ENCODE measurements at places on chromosomes 11 and 22. TPM values are rescaled to one million over a fixed set of nuclear protein-coding genes. Genes with fewer than 3 reads are reported as not detected.
A peak's percentile ranks its signal among the peaks of the same experiment; 100 is the strongest.

DNA sequence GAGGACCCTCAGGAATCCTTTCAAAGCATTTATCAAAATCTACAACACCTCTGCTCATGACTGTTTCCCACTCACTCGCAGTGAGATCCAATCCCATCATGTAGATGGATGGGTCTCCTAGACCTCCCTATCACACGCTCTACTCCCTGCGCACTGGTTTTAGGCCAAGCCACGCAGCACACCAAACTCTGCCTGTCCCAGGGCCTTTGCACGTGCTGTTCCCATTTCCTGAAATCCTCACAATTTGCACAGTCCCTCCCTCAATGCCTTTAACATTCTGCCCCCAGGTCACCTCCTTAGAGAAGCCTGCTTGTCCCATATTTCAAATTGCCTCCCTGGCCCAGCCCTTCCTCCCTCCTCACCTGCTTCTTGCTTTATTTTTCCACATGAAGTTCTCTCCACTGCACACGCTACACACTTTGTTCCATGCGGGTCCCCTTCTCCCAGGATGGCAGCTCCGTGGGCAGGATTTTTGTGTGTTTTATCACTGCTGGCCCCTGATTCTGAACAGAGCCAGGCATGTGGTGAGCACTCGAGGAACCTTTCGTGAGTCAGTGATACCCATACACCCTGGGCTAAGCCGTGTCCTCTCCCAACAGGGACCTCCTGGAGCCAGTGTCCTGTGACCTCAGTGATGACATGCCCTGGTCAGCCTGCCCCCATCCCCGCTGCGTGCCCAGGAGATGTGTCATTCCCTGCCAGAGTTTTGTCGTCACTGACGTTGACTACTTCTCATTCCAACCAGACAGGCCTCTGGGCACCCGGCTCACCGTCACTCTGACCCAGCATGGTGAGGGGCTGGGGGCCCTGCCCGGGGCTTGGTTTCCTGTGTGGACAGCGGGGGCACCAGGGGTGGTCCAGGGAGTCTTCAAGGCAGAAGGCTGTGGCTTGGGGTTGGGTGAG is 12.2 kb downstream of the CSF2RB start:
- H3K36me3 ChIP-seq, result no peaks in the 10 kb centered on the region
- DNase-seq, result no peak
- H3K4me3 ChIP-seq, result no peak overlapping the region
- H3K27ac ChIP-seq, result no peak overlapping the region

- H3K27me3 ChIP-seq, result no peaks in the 10 kb centered on the region
- H3K4me3 ChIP-seq, result no peak overlapping the region
Measured at GRCh38 chr22:36083056-36083455, 54.4 kb upstream of the RBFOX2 start.

DNA sequence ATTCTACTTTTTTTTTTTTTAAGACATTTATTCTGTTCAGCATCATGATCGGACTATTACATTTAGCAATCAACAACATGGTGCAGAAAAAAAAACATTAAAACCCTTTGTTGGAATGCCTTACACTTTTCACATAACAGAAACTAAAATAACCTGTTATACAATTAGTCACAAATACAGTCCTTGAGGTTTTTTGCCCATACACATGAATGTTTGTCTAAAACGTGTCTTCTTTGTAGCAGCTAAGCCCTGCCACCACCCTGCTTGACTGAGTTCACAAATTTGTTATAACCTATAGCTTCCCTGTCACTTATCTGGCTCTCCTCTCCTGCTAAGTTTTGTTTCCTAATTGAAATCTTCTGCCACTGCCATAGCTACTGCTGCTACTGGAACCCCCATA is 75.4 kb upstream of the ARHGAP20 start:
- H3K27ac ChIP-seq, result no peak overlapping the region
- H3K36me3 ChIP-seq, result no peaks in the 10 kb centered on the region
- H3K4me1 ChIP-seq, result no peaks in the 10 kb centered on the region
- H3K4me3 ChIP-seq, result no peak overlapping the region
- DNase-seq, result no peak
- H3K27me3 ChIP-seq, result no peaks in the 10 kb centered on the region

GRCh38 chr11:44604171-44604581 is 38.7 kb downstream of the CD82 start:
- H3K4me1 ChIP-seq, result no peaks in the 10 kb centered on the region
- DNase-seq, result no peak
- H3K4me3 ChIP-seq, result no peak overlapping the region

DNA sequence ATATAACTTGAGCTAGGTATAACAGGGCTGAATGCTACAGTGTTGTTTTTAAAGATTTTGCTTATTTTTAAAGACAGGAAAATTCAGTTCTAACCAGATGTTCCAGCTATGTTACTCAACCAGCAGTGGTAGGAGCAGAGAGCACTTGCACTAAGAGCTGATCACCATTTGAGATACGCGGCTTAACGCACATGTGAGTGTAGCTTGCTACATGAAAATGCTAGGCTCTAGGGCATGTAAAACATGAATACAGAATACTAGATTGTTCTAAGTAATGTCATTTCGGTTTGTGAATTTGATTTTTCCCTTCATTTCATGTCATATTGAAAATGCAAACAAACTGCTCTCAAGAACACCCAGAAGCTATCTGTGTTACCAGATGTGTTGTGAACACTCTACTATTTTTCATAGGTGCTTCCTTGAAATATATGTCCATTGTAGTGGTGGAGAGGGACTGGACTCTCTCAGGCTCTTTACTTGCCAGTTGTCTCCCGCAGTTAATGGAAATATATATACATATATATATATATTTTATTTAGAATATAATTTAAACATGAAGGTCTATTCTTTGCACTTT is 10.8 kb upstream of the TECTA start:
- no peak overlapping the region for H3K27ac ChIP-seq
- H3K27me3 ChIP-seq, result no peaks in the 10 kb centered on the region
- no peak for DNase-seq
- H3K4me3 ChIP-seq, result no peak overlapping the region
- H3K36me3 ChIP-seq, result no peaks in the 10 kb centered on the region
- no peaks in the 10 kb centered on the region for H3K4me1 ChIP-seq

GRCh38 chr11:88511006-88511405 is 173.5 kb upstream of the CTSC start:
- H3K27ac ChIP-seq, result no peak overlapping the region
- H3K27me3 ChIP-seq, result peaks cover 8% of the 10 kb centered on the region
- no peaks in the 10 kb centered on the region for H3K4me1 ChIP-seq
- H3K4me3 ChIP-seq, result no peak overlapping the region

DNA sequence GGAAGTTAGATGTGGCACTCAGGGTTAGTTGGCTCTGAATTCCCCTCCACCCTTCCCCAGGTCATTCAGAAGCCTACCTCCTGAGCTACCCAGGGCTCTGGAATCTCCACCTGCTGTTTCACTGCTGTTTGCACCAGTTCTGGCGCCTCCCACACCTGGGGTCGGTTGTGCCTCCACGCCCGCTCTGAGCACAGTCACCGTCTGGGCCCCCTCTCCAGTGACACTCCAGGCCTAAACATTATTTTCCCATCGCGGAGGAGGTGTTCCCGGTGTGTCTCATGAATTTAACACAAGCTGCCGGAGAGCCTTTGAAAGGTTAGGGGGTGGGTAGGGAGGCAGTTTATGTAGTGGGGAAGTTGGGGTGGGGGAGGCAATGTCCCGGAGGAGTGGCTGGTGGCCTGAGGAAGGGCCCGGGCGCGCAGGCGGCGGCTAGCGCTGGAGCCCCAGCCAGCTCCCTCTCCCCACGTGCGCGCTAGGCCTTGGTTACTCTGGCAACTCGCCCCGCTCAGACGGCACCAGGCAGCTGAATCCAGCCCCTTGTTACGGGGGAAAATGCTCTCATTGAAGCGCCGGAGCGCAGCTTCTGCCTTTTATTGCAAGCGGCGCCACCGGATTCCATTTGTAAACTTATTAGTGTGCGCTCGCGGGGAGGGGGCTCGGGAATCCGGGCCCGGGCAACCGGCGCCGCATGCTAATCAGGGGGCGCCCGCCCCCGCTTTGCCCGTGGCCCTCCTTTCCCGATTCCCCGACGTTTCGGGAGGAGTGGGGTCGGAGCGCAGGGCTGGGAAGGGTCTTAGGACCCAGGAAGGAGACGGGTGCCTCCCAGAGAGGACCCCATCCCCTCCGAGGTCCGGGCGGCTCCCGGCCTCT is 52.4 kb downstream of the GRIK4 start:
- H3K36me3 ChIP-seq, result no peaks in the 10 kb centered on the region
- 0 out of 2 replicates have a peak, but pooled peaks cover 3% of the 10 kb centered on the region for H3K27me3 ChIP-seq
- H3K4me1 ChIP-seq, result peaks cover 18% of the 10 kb centered on the region
- H3K27ac ChIP-seq, result no peak overlapping the region
- H3K4me3 ChIP-seq, result peak overlapping the region; percentile 46

- no peaks in the 10 kb centered on the region for H3K4me1 ChIP-seq
- no peak overlapping the region for H3K27ac ChIP-seq
- no peak for DNase-seq
- no peak overlapping the region for H3K4me3 ChIP-seq
- no peaks in the 10 kb centered on the region for H3K27me3 ChIP-seq
- H3K36me3 ChIP-seq, result no peaks in the 10 kb centered on the region
Measured at GRCh38 chr22:46638601-46639431, 18.6 kb downstream of the GRAMD4 start.

GRCh38 chr22:33579448-33580093 is 340.7 kb downstream of the LARGE1 start:
- no peak overlapping the region for H3K27ac ChIP-seq
- peak; percentile 43 for DNase-seq
- H3K27me3 ChIP-seq, result no peaks in the 10 kb centered on the region
- H3K36me3 ChIP-seq, result no peaks in the 10 kb centered on the region
- no peak overlapping the region for H3K4me3 ChIP-seq
- no peaks in the 10 kb centered on the region for H3K4me1 ChIP-seq

DNA sequence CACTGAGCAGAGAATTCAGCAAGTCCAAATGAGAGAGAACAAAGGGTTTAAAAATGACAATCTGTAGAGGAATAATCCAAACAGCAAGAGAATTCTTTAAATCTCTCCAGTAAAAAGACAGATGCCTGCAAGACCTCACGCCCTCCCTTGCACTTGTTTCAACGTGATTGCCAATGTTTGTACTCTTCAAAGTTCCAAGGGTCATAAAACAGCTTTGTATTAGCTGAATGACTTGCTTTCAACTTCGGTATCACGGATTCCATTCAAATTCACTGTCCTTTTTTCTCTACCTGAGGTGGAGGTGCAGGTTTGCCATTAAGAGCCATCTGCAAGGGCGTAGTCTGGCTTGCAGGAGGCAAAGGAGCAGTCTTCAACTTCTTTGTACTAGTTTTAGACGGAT is 41.1 kb upstream of the CHRNA10 start:
- peaks cover 76% of the 10 kb centered on the region for H3K36me3 ChIP-seq
- DNase-seq, result no peak
- no peak overlapping the region for H3K4me3 ChIP-seq
- no peaks in the 10 kb centered on the region for H3K4me1 ChIP-seq
- H3K27ac ChIP-seq, result no peak overlapping the region
- H3K27me3 ChIP-seq, result no peaks in the 10 kb centered on the region

DNA sequence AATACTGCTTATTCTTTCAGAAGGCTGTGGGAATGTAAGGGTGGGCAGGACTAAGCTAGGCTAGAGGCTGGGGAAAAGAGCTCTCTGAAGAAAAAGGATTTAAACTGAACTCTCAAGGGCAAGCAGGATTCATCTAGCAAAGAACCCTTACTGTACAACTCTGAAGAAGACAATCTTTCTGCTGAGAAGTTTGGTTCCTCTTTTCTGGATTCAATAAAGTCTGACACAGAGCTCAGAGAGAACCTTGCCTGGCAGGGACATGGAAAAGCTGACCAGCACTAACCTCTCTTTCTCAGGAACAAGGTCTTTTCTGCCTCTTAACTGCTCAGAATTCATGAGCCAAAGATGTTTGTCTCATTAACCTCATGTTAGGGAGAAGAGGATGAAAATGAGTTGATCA is 388.4 kb upstream of the DDI1 start:
- no peak overlapping the region for H3K27ac ChIP-seq
- no peak for DNase-seq
- H3K4me1 ChIP-seq, result no peaks in the 10 kb centered on the region
- no peak overlapping the region for H3K4me3 ChIP-seq

- H3K36me3 ChIP-seq, result no peaks in the 10 kb centered on the region
- no peak for DNase-seq
- no peak overlapping the region for H3K27ac ChIP-seq
- no peak overlapping the region for H3K4me3 ChIP-seq
- H3K27me3 ChIP-seq, result no peaks in the 10 kb centered on the region
Measured at GRCh38 chr22:22773979-22774604, 113.5 kb upstream of the IGLL5 start.

GRCh38 chr22:47921906-47922305 is 1159.5 kb downstream of the TBC1D22A start:
- H3K27me3 ChIP-seq, result no peaks in the 10 kb centered on the region
- no peak overlapping the region for H3K4me3 ChIP-seq
- no peaks in the 10 kb centered on the region for H3K4me1 ChIP-seq
- no peak overlapping the region for H3K27ac ChIP-seq

GRCh38 chr11:14546672-14547071 is 26.5 kb upstream of the PSMA1 start:
- no peak for DNase-seq
- no peaks in the 10 kb centered on the region for H3K27me3 ChIP-seq
- no peaks in the 10 kb centered on the region for H3K36me3 ChIP-seq
- H3K4me1 ChIP-seq, result no peaks in the 10 kb centered on the region

DNA sequence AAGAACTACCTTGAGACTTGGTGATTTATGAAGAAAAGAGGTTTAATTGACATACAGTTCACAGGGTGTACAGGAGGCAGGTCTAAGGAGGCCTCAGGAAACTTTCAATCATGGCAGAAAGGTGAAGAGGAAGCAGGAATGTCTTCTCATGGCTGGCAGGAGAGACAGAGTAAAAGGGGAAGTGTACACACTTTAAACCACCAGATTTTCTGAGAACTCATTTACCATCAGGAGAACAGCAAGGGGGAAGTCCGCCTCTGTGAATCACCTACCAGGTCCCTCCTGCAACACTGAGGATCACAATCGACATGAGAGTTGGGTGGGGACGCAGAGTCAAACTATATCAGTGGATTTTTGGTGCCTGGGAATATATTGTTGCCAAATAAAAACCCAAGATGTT is 40.3 kb upstream of the OR5D13 start:
- DNase-seq, result no peak
- no peak overlapping the region for H3K27ac ChIP-seq
- H3K4me1 ChIP-seq, result no peaks in the 10 kb centered on the region
- H3K27me3 ChIP-seq, result no peaks in the 10 kb centered on the region

- peak overlapping the region; percentile 94 for H3K27ac ChIP-seq
- H3K4me3 ChIP-seq, result peak overlapping the region; percentile 90
- no peak for DNase-seq
Measured at GRCh38 chr11:1762537-1763302, 1.0 kb downstream of the CTSD start.

DNA sequence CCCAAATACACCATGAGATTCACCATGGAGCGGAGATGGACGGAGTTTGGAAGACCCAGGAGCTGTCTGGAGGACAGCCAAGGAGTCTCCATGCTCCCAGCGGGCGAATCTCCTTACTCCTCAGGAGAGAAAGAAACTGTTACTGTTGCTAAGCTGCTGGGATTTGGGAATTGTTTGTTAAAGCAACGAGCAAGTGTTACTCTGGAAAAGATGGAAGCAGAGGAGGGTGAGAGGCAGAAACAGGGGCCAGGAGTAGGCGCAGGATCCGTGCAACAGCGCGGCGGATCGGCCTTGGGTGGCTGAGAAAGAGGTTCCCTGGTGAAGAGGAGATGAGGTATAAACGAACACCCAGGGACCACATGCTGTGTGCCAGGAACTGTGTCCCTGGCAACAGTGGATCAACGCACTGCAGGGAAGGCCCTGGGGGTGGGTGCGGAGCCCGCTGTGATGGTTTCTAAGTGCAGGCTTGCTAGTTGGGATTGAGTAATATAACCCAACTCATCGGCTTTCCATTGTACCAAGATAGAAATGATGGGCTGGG is 1436.4 kb downstream of the BRD1 start:
- no peaks in the 10 kb centered on the region for H3K4me1 ChIP-seq

STK33 gene
- total RNA-seq, result 3.9 TPM

OR52E8 gene
- not detected for total RNA-seq

TLCD5 gene
- total RNA-seq, result 22.8 TPM

TRPC6 gene
- total RNA-seq, result not detected

CYB561A3 gene
- total RNA-seq, result 80.3 TPM

MMP12 gene
- not detected for total RNA-seq

GGT5 gene
- total RNA-seq, result 3.6 TPM

ART1 gene
- not detected for total RNA-seq
